ENCODE measurements at places on chromosomes 7 and 10.

- no peak for DNase-seq
Measured at GRCh38 chr7:70400829-70401380, 731.0 kb upstream of the GALNT17 start.

DNA sequence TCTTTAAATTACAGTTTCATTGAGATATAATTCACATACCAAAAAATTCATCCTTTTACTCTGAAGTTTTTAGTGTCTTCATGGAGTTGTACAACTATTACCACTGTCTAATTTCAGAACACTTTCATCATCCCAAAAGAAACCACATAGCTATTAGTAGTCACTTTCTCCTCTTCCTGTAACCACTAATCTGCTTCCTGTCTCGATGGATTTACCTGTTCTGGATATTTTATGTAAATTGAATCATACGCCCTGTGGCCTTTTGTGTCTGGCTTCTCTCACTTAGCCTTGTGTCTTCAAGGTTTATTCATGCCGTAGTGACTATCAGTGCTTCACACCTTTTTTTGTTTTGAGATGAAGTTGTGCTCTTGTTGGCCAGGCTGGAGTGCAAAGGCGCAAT lies 135.5 kb downstream of the DOCK1 start:
- no peak for DNase-seq

- DNase-seq = no peak
Measured at GRCh38 chr10:77016278-77016815, 621.3 kb downstream of the KCNMA1 start.

DNA sequence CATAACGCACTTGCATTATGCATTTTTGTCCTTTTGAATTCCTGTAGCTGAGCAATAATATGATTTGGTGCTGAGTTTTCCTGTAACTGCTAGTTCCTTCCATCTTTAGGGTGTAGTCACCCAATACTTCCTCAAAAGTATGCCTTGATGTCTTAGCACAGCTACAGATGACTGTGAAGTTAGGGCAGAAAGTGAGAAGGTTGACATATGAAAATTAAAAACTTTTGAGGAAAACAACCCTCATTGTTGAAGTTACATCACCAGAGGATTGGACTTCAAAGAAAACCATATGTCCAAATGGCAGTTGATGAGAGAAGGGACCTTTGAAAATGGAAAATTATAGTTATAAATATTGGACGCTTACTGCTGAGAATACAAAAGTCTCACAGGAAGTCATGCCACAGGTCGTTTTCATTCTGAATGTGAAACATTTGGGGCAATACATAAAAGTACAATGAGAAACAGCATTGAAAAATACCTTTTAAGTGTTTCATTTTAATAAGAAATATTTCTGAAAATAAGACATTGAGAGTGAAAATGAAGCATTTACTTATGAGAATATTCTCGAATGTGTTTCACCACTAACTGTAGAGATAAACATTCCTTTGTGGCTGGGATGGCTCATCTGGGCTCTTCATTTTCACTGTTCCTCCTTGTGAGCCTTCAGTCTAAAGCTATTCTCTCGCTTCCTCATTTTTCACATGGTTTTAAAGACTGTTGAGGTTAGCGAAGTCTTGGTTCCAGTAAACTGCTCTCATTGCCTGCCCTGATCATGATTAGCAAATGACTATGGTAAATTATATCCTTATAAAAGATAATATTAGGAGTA lies 61.4 kb upstream of the NME8 start:
- DNase-seq = no peak

DNA sequence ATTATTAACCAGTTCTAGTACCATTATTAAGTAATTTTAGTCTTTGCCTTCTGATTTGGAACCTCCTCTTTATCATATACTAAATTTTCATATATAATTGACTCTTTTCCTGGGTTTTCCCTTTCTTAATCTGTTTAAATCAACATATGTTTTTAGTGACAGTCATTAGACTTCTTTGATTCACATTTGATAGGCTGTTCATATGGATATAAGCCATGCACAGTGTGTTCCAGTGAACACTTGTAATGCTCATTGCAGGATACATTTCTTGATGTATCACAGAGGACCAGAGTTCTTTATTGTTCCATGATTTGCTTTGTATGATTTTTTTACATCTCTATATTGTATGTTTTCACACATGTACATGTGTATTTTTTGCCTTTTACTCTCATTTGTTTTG lies 114.0 kb downstream of the MLLT10 start:
- no peak for DNase-seq

DNA sequence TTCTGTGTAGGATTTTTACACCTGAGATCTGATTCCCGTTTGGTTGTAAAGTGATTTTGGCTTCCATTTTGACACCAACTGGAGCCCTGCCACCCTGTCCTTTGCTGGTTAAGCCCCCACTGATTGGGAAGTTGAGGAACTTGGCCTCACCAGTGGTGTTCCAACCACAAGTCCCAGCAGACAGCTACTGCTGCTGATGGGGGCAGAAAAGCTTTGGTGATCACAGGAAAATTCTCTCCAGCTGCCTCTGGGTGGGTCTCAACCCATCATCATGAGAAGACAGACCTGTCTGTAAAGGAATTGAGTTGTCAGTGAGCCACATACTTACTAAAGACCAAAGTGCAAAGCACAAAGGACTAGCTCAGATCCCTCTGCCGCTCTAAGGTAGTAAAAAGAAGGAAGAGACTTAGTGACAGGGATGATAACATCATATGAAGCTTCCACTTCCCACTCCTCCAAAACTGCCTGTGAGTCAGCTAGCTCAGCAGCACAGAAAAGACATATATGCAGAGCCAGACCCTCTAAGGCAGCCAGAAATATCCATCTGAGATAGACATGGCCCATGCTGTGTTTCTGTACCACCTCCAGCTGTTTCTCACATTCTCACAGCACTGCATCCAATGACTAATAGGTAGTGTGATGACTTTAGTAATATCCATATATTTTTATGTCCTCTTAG lies 22.4 kb upstream of the LRRC17 start:
- no peak for DNase-seq

GRCh38 chr7:66250711-66251110 lies 45.6 kb downstream of the TPST1 start:
- DNase-seq = no peak

GRCh38 chr7:85512790-85513189 lies 325.9 kb upstream of the SEMA3D start:
- DNase-seq = no peak

- DNase-seq = no peak
Measured at GRCh38 chr10:17548770-17549169, 68.4 kb downstream of the HACD1 start.

DNA sequence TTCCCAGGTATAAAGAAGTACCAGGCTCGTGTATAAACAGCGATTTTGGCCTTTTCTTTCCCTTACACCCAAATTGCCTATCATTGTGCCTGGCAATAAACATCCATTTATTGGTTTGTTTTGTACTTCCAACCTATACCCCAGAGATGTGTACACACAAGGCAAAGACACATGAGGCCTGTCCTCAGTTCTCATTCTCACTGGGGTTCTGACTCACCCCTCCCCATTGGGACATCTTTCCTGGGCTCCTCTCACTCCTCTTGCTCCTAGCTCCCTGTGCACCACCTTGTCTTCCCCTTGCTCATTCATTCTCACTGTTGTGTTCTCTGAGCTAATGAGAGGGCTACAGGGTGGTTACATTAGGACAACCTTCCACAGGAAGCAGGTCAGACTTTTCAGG lies 240.7 kb downstream of the ANK3 start:
- no peak for DNase-seq

DNA sequence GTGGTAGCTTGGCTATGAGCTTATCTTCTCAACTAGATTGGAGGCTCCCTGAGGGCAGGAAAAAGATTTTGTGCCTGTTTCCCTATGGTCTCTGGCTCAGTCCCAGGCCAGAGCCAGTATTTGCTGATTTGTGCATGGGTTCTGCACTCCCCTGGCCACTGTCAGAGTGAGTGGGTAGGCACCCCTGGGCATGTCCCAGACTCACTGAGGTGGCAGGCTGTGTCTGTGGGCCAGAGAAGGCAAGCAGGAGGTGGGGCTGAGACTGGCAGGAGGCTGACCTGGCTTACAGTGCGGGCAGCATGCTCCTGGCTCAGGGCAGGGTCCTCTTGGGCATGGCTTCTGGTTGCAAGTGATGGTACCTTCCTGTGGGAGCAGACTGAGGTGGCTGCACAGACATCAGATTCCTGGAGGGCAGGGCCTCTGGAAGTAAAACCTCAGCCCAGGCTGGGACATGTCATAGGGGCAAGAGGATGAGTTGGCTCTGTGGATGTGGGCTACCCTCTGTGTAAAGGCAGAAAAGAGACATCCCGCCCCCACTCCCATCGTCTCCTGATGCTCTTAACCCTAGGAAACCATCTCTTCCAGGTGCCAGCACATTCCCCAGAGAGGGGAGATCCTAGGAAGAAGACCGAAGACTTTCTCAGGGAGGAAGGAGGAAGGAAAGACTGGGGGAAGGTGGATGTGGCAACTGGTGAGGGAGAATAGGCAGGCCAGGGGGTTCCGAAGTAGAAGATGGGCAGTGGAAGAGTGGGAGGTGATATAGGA lies 4.3 kb downstream of the KCP start:
- no peak for DNase-seq

DNA sequence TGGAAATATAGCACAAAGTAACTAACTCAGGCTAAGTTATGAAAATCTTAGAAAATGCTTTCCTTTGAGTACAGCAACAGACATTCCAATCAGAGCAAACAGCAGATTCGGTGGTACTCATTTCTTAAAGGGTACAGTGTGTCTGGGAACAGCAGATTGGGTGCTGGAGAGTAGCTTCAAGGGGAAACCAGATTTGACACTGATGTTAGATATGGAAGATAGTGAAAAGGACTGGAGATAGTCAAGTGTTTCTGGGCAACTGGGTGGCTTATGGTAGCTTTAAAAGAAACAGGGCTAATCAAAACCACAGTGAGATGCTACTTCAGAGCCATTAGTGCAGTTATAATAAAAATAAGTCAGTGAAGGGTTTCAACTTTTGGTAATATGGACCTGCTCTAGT lies 12.1 kb upstream of the UMAD1 start:
- no peak for DNase-seq

- no peak for DNase-seq
Measured at GRCh38 chr7:23294549-23295400, 4.4 kb upstream of the MALSU1 start.

- DNase-seq = peak; percentile 83
Measured at GRCh38 chr10:132735923-132736391, 50.0 kb downstream of the NKX6-2 start.

- DNase-seq = no peak
Measured at GRCh38 chr7:24178811-24179570, 105.0 kb upstream of the NPY start.

- no peak for DNase-seq
Measured at GRCh38 chr10:50439187-50439586, 184.6 kb downstream of the SGMS1 start.

DNA sequence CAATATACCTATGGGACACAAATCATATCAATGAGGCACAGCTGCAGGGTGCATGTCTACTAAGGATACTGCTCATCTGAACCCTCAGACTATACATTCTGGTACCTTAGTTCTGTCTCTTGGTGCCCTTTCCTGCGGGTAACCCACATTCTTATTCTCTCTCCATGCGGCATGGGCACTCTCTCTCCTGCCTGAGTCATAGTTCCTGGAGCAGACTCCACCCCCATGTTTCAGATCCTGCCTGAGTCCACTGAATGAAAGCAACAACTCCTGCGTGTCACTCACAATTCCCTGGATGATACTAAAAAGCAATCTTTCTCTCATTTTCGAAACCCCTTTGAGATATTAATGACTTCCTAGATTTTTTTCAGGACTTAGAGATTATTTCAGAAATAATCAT lies 653.1 kb upstream of the C7orf33 start:
- DNase-seq = no peak

DNA sequence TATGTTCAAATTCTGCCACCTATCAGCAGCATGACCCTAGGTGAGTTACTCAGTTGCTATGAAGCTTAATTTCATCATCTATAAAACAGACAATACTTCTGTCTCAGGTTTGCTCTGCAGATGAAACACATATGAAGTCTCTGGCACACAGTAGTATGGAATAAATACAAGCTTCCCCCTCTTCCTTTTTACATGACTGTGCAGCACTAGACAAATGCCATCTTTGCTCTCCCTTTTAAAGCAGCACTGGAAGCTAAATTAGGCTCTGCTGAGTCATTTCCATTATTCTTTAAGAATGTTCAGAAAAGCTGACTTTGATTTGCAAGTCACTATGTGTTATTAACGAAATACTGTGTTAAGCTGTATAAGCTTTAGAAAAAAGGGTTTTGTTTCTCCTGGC lies 40.7 kb upstream of the ANAPC16 start:
- DNase-seq = no peak

GRCh38 chr7:82319674-82320118 lies 123.9 kb downstream of the CACNA2D1 start:
- DNase-seq = peak; percentile 69

DNA sequence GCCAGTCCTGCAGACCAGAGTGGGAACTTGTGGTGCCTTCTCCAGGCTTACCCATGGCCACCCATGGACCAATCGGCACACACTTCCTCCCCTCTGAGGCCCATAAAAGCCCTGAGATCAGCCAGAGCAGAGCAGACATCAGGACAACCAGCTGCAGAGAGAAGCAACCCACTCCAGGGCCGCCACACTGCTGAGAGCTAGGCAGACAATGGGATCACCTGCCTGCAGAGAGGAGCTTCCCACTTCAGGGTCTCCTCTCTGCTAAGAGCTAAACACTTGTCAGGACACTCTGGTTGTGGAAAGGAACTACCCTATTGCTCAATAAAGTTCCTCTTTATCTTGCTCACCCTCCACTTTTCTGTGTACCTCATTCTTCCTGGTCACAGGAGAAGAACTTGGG lies 34.0 kb downstream of the C7orf25 start:
- DNase-seq = no peak

DNA sequence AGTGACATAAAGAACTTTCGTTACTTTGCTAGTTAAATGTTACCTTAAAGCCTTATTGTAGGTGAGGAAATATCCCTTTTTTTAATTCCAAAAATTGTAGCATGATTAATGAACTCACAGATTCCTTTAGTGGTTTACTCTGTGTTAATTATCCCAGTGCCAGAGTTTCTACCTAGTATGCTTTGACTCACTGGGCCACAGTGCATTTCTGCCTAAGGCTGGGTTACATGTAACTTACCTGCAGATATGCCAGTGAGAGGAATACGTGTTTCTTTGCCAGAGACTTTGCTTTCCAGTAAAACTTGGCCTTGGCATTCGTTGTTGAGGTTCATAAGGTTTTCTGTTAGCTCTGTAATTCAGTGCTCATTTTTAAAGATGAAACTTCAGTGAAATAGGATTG lies 380.8 kb upstream of the LRGUK start:
- no peak for DNase-seq

- no peak for DNase-seq
Measured at GRCh38 chr10:11205030-11205772, 187.5 kb downstream of the CELF2 start.

DNA sequence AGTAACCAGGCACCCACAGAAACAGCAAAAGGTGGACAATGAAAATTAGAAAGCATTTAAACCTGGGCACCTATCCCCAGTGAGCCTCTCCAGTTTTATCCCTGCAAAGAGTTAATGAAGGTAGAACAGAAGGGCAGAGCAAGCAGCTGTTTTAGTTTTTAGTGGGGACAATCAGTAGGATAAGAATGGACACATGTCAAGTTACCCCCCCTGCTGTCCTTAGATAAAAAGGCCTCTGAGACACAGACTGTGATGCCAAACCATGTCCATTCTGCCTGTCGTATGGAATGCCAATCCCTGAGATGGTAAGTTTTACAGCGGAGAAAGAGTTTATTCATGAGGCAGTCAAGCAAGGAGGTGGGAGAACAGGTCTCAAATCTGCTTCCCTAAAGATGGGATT lies 162.6 kb upstream of the AGR3 start:
- DNase-seq = no peak

- DNase-seq = no peak
Measured at GRCh38 chr7:115822380-115822779, 208.2 kb downstream of the TFEC start.

Data from hippocampal formation (tissue), 2 donors.